Cortex of kidney (tissue), 1 donor: ENCODE measurements at places on chromosomes 12 and 14.

DNA sequence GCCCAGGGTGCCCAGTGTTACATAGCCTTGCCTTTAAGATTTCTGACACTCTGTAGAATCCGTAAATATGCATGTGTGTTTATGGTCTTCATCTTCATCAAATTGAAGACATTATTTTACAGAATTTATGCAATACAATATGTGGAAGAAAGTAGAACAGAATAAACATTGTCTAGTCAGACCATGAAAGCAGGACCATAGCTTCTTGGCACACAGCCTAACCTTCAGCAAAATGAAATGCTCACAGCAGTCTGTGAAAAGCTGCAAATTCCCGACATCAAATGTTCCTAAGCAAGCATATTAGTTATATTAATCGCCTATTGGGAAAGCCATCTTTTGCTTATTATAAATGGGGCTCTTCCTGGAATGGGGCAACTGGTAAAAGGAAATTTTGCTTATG is 111.3 kb upstream of the GARIN2 start:
- DNase-seq, result no peak

GRCh38 chr12:131371401-131372170 is 339.3 kb upstream of the SFSWAP start:
- DNase-seq, result no peak

DNA sequence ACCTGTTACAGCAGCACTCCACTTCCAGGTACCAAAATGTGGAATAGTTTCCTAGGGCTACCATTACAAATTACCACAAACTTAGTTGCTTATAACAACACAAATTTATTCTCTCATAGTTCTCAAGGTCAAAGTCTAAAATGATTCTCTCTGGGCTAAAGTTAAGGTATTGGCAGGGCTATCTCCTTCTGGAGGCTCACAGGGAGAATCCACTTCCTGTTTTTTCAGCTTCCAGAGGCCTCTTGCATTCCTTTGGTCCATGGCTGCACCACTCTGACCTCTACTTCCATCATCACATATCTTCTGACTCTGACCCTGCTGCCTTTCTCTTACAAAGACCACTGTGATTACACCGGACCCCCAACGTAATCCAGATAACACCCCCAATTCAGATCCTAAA is 2.9 kb upstream of the GARIN6 start:
- DNase-seq, result no peak

GRCh38 chr12:56061982-56062381 is 18.0 kb upstream of the ERBB3 start:
- no peak for DNase-seq

DNA sequence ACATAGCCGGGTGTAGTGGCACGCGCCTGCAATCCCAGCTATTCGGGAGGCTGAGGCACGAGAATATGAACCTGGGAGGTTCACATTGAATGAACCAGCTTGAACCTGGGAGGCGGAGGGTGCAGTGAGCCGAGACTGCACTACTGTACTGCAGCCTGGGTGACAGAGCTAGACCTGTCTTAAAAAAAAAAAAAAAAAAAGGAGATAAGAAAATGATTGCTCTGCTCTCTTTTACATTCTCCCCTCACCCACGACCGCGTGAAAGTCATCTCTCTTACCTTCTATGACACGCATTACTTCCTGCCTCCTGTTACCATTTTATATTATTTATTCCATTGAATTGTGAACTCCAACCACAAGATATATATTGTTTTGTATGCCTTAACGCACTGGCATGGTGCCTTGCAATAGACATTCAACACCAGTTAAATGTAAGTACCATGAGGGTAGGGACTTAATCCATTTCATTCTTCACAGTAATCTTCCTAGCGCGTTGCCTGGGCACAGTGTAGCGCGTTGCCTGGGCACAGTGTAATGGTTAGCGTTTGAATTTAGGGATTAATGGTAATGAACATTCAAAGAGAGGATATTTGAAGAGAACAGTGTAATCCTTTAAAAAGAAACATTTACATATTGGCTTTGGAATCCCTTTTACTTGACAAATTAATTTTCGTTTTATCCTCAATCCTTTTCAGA is 2.7 kb downstream of the RAP1B start:
- DNase-seq, result no peak

DNA sequence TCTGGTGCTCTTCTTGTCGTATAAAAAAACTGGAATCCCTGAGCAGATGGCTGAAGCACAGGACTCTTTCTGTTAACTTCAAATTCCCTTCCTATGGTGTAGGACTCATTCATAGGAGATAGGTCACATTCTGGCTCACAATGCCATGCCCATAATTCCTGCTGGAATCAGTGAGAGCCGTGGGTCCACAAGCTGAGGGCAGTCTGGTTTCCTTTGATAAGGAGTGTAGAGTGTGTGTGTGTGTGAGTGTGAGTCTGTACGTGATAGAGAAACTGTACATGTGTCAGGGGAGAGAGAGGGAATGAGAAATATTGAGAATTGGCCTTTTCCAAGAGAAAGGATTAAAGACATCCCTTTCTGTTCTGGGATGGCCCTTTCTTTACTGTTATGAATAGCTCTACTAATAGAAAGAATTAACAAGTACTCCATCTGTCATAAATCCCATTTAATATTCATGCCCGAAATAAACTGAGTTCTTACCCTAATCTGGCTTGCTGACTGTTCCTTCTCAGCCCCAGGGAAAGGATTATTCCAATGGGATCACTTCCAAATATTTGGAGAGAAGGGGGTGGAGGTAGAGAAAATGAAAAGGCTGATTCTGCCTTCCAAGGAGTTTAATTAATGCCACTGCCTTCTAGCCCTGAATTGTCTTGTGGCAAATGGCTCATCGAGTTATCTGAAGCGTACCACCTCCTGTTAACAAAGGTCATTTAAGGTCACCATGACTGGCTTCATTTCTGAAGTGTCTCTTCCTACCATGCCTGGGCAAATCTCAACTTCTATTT is 79.0 kb downstream of the TMX1 start:
- no peak for DNase-seq

DNA sequence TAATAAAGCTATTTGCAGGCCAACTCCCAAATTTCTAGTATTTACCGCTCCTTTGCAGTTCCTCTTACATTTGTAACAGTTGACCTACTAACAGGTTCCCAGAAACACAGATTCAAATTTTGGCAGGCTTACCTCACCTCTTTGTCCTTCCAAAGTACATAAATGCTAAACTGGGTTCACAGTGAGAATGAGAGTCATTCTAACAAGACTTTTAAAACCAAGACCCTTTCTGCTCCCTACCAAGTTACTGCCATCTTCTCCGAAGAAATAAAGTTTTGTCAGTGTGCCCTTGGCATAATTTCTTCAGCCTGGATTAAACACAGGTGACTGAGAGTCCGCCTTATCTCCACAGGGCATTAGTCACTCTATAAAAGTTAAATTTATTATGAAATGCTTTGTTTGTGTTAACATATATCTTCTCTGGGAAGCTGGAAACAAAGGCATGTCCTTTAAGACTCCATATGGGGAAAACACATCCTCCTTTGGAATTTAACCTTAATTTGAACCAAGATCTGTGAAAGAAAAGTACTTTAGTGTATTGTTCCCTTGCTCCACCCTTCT is 28.2 kb downstream of the FOXA1 start:
- no peak for DNase-seq
